ENCODE measurements at places on chromosomes 5 and 9. TPM values are rescaled to one million over a fixed set of nuclear protein-coding genes. Genes with fewer than 3 reads are reported as not detected.

DNA sequence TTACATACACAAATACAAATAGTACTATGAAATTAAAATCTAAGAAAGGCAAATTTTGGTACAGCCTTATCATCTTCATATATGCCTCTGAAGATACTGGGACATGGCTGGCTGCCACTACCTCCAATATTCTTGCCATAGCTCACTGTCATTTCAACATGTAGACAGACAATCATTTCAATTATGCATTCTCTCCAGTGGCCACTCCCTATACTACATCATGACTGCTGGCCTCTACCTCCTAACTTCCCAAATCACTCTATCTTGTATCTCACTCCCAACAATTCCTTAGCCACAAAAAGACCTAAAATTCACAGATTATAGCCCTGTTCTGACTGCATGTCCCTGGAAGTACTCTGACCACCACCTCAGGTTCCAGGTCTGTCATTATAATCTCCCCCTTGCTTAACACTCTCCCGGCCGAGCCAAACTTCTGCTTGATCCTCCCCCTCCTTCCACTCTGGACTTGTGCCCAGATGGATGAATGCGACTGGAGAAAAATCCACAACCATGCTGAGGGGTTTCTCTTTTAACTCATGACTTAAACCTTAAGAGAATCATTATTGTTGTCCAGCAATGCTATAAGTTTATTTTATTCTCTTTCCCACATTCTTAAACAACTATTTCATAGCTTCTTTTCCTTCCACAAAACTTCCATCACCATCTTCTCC is 225.3 kb upstream of the TLE4 start:
- no peak for DNase-seq

- DNase-seq: no peak
Measured at GRCh38 chr9:106179191-106179590, 484.9 kb downstream of the TMEM38B start.

GRCh38 chr5:176568657-176569056 is 19.5 kb downstream of the CDHR2 start:
- no peak for DNase-seq

GRCh38 chr9:78239506-78239905 is 3.6 kb downstream of the CEP78 start:
- no peak for DNase-seq

GRCh38 chr5:102523541-102524175 is 24.9 kb upstream of the SLCO6A1 start:
- DNase-seq: no peak

DNA sequence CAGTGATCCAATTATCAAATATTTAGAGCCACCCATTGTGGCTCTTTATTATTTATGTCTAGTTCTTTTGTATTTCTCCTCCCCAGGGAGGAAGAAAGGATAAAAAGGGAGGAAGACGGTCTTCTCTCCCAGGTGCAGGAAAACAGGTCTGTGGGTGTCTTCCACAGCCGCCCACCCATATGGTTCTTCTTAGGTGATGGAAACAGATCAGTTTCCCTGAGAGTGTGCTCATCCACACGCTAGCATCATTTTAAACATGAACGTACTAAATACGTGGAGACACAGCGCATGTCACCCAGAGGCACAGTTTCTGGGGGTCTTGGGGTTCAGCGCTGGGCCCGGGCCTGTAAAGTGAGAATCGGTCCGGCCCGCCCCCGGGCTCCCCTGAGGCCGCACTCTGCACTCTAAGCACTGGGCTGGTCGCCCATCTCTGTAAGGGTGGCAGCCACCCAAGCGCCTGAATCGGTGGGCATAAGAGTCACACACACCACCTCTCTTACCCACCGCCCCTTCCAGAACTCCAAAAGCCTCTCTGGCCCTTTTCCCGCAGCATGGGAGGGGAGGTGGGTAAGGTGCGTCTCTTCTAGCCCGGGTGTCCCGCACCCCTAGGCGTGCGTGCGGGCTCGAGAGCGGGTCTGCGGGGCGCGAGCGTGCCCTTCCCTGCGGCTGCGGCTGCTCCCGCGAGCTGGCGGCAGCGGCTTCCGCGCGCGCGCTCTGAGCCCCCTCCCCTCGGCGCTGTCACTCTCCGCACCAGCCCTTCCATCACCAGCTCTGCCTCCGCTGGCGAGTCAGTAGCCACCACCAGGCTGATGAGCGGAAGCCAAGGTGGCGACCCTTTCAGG is 1.3 kb downstream of the PTCH1 start:
- no peak for DNase-seq

- DNase-seq: no peak
Measured at GRCh38 chr5:169856571-169856970, 123.7 kb downstream of the INSYN2B start.

DNA sequence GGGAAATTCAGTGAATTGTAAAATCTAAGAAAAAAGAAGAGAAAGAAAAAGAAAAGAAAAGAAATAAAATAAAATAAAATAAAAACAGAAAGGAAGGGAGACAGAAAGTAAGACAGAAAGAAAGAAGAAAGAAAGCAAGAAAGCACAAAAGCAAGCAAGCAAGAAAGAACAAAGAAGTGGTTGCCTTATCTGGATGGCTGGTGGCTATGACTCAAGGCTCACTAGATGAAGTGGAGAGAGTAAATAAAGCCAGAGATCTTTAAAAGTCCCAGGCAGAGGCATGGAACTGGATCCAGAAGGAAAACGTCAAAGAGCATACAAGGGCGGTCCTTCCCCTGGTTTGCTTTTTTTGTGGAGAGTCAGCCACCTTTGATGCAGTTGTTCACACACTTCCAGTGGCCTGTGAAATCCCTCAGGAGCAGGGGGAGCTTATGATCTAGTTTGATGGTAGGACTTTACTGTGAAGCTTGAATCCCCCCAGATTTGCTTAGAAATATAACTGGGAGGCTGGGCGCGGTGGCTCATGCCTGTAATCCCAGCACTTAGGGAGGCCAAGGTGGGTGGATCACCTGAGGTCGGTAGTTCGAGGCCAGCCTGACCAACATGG is 176.7 kb upstream of the HMHB1 start:
- no peak for DNase-seq

- no peak for DNase-seq
Measured at GRCh38 chr9:99211746-99212145, 10.0 kb downstream of the ALG2 start.

DNA sequence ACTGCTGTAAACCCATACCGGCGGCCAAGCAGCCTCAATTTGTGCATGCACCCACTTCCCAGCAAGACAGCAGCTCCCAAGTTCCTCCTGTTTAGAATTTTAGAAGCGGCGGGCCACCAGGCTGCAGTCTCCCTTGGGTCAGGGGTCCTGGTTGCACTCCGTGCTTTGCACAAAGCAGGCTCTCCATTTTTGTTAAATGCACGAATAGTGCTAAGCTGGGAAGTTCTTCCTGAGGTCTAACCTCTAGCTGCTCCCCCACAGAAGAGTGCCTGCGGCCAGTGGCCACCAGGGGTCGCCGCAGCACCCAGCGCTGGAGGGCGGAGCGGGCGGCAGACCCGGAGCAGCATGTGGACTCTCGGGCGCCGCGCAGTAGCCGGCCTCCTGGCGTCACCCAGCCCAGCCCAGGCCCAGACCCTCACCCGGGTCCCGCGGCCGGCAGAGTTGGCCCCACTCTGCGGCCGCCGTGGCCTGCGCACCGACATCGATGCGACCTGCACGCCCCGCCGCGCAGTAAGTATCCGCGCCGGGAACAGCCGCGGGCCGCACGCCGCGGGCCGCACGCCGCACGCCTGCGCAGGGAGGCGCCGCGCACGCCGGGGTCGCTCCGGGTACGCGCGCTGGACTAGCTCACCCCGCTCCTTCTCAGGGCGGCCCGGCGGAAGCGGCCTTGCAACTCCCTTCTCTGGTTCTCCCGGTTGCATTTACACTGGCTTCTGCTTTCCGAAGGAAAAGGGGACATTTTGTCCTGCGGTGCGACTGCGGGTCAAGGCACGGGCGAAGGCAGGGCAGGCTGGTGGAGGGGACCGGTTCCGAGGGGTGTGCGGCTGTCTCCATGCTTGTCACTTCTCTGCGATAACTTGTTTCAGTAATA is at the start of gene FXN:
Gene FXN, plus strand, starts transcription at position 315 of the 871 bp plus-strand sequence. Its CDS starts 31 bp downstream, at position 346.
- peak; percentile 96 for DNase-seq

DNA sequence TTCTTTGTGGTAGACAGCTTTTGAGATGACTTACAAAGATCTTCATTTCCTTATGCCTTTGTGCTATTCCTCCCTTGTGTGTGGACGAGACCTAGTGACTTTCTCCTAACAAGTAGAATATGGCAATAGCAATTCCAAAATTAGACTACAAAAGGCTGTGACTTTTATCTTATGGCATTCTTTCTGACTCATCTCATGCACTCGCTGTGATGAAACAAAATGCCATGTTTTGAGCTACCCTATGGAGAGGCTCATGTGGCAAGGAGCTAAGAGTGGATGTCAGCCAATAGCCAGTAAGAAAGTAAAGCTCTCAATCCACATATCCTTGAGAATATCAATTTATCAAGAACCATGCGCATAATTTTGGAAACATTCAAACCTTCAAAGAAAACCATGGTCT is 380.5 kb upstream of the SMC2 start:
- no peak for DNase-seq

DNA sequence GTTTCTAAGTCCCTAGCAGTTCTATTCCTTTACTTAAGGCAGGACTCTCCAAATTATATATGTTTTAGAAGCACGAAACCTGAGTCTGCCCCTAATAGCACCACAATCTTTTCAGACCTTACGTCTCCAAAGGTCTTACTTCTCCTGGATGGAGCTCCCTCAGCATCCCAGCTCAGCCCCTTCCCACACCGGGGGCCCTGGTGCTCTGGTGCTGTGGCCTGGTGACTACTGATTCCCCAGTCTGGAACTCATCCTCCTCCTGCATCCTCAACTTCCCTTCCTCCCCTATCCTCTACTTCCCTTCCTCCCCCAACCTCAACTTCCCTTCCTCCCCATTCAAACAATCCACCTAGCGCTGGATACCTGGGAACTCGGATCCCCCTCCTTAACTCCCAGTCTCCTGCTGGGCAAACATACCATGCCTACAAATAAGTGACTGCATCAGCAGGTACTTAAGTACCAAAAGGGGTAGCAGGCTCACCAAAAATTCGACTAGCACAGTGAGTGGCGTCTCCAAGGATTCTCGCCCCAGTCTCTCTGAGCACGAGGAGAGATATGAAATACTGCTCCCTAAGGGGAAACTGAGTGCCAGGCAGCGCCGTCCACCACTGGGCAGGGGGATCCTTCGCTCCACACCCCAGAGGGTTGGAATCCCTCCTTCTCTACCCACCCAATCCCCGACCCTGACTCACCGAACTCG is 831 bp downstream of the IGFBPL1 start:
- DNase-seq: no peak

- DNase-seq: no peak
Measured at GRCh38 chr9:119291554-119291953, 77.7 kb downstream of the BRINP1 start.

GRCh38 chr9:14713187-14713767 is 9.3 kb downstream of the CER1 start:
- no peak for DNase-seq

- no peak for DNase-seq
Measured at GRCh38 chr5:154708846-154709245, 46.3 kb upstream of the LARP1 start.

GRCh38 chr9:22969350-22969979 is 522.8 kb downstream of the DMRTA1 start:
- DNase-seq: no peak

CDC42SE2 gene
- total RNA-seq: 21.6 TPM

ZNF462 gene
- 55.0 TPM for total RNA-seq

HTR1A gene
- total RNA-seq: not detected

IL7R gene
- 0.44 TPM for total RNA-seq

MAMDC2 gene
- total RNA-seq: 11.3 TPM

PCBD2 gene
- 11.8 TPM for total RNA-seq

HTR4 gene
- total RNA-seq: not detected

IFNA2 gene
- total RNA-seq: not detected

C9orf153 gene
- total RNA-seq: 0.40 TPM

All from osteocyte (in vitro differentiated cells).